ENCODE measurements at places on chromosomes 1 and 21.

DNA sequence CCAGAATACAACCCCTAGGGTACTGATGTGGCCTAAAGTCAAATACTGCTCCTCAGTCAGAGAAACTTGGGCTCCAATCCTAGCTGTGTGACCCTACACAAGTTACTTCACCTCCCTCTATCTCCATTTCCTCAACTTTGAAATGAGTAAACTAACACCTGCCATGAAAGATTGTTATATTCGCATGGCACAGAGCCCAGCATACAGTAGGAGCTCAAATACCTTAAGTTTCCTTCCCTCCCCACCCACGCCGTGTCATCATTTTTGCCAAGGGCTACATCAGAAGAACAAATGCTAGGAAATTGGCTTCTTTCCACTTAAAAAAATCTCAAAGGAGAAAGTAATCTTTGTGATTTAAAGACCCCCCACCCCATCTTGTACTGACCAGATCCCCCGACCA is 22.2 kb upstream of the ZNF362 start:
- no peak for DNase-seq

GRCh38 chr1:184036517-184036949 is 995 bp downstream of the COLGALT2 start:
- no peak for DNase-seq

- no peak for DNase-seq
Measured at GRCh38 chr1:169044296-169044695, 62.2 kb upstream of the ATP1B1 start.

DNA sequence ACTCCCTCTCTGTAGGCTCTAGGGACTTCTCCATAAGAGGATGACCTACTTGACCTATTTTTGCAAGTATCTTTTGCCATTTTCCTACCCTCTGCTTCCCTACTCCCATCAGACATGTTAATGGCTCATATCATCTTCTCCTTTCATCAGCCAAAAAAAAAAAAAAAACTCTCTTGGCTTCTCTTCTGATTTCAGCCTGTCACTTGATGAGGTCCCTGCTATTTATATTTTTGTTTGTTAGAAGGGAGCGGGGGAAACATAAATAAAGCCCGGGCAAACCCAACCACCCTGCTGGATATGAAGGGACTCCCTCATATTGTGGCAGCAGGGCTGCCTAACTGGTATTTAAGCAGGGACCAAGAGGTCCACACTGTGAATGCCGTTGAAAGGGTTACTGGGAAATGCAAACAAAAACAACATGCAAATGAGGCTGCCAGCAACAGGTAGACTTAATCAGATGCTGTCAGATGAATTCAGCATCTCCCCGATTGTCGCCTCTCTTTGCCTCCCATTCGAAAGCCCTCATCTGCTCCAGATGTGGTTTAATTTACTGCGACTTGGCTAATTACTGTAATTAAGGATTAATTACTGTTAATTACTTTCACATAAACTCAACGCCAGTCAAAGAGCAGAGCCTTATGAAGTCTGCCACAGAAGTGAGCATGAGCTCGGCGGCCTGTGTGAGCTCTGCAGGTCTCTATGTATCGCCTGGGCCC is 172.3 kb downstream of the PBX1 start:
- no peak for DNase-seq

DNA sequence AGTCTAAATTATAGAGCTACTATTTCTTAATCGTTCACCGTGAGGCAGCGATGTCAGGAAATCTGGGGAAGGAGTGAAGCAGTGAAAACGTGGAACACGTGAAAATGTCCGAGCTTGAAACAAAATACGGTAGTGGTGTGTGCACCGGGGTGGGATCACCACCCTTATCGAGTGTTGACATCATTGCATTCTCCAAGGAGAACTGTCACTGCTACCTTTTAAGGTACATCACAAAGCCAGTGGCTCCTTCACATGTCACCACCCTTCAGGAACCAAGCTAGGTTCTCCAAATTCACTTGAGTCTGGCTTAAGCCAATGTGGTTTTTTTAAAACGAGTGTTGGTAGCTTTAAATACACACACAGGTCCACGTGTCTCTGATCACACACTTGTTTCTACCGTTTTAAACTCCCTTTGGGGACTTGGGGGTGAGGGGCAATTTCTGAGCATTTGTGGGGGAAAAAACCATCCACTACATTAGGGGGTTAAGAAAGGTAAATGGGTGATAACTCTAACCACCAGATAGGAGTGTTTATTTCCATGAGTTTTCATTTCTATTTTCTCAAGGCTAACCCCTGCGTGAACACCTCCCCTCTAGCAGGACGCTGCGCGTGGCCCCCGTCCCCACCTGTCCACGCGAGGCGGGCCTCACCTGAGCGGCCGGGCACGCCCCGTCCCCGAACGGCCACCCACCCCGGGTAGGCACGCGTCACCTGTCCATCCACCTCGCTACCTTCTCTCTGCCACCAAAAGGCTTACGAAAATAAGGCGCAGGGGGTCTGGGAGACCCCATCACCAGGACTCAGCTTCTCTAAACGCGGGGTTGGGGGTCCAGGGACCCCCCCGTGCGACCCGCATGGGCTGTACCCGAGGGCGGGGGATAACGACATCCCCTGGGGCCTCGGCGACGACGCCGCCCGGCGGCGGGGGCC is 978 bp downstream of the PRDM15 start:
- DNase-seq, result peak; percentile 45

DNA sequence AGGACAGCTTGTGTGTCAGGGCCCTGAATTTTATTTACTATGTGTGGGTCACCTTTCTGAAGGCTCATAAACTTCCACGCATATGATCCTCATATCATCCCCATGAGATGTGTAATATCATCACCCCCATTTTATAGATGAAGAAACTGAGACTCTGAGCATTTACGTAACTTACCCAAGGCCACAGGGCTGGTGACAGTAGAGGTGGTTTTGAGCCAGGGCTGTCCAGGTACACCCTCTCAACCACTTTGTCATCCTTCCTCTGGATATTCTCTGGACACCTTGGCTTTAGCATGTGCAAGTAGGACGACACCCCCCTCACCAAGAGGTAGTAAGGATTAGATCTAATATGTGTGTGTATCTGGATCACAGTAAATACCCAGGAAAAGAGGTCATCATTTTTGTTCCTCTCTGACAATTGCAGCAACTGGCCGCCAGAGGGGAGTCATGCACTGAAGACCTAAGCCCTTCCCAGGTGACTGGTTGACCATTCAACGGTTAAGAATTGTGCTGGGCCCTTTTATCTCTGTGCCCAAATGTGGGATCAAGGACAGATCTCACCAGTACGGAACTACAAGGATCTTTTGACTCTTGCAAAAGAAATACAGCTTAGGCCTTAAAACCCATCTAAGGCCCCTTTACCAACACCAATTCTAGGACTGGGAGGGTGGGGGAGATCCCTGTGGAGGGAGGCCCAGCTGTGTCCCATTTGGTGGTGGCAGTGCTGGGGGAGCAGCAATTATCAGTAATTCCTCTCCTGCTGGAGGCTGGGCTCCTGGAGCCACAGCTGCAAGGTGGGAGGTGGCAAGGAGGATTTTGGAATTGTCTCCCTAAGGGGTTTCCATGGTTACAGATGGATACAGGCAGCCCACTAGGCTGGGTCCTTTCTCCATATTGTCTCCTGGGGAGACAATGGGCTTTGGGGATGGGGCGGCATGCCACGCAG is 13.7 kb upstream of the E2F2 start:
- DNase-seq, result no peak

GRCh38 chr1:27605796-27606707 is 2.1 kb upstream of the AHDC1 start:
- peak; percentile 62 for DNase-seq

GRCh38 chr1:175548774-175549173 is 194.6 kb downstream of the TNR start:
- DNase-seq, result no peak

- DNase-seq, result no peak
Measured at GRCh38 chr1:209777587-209777986, 6.8 kb downstream of the C1orf74 start.

DNA sequence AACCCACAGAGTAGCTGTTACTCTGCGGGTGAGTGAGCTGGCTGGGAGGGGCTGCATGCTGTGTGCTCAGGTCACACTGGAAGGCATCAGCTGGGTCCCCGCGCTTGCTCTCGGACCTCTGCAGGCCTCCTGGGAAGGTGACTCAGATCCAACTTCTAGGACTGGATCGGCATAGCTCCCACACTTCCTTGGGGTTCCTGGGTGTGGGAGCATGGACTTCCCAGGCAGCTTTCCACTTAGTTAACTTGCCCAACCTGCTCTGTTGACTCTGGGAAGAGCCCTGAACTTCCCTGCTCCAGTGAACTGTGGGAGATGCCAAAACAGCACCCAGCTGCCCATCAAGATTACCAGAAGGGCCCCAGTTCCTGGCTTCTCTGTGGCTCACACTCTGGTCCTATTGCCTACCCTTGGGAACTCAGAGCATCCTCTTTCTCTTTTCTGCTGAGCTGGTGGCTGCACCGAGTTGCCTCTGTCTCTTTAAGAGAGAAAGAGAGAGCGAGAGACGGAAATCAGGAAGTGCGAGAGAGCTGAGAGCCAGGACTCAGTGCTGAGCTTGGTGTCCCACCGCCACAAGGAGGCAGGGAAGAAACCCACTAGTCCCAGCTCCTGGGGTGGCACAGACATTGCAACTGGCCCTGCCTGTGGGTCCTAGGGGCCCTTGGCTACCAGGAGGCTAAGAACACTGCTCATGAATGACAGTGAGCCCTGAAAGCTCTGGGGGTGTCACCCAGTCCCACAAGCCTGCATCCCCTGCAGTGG is at the start of gene IKBKE:
TSS of gene IKBKE (plus strand) at position 544 of the 759 bp plus-strand sequence. CDS start 2,752 bp downstream, outside the sequence.
- DNase-seq, result peak; percentile 94

- no peak for DNase-seq
Measured at GRCh38 chr21:42570841-42571387, 57.3 kb downstream of the SLC37A1 start.

DNA sequence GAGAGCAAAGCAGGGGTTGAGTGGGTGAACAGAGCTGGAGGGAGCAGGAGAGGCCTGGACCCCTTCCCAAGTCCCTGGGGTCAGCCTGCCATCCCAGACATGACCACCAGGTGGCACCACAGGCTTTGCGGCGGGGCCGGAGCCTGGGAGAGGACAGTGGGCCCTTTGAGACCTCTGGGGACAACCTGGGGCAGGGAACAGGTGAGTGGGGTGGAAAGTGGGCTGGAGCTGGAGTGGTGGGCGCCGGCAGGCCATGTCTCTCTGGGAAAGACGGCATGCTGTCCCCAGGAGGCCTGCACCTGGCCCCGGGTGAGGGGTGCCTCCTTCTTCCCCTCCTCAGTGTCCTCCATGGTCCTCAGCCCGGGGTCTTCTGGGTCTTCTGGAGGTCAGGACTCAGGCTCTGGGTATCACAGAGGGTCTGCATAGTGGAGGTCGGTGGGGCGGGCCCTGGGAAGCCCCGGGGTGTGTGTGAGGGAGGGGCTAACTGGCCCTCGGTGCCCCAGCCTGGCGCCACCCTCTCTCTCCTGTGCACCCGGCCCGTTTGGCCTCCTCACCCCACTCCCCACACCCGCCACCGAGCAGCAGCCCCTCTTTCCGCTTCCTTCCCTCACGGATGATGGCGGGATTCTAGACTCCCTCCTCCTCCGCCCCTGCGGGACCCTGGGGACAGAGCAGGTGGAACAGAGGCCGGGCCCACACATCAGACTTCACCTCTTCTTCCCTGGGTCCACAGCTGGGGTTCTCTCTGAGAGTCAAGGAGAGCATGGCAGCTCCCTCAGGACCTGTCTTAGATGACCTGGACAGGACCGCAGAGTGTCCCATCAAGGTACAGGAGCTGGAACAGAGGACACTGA is 28.5 kb upstream of the PKP1 start:
- peak; percentile 61 for DNase-seq

DNA sequence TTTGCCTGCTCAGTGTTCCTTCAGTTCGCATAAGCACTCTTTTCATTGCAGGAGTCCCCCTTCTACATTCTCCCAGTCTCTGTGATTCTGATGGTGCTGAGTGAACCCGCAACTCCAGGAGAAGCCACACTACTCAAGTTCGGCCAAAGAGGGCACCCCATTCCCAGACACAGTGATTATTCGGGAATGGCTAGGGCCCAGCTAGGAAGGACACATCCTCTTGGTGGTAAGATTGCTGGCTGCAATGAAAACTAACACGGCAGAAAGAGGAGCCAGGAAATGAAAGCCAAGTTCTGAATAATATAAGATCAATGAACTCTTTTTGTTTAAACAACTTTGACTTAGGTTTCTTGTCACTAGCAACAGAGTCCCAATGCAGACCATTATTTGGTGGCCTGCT is 14.9 kb downstream of the CREG1 start:
- DNase-seq, result no peak

DNA sequence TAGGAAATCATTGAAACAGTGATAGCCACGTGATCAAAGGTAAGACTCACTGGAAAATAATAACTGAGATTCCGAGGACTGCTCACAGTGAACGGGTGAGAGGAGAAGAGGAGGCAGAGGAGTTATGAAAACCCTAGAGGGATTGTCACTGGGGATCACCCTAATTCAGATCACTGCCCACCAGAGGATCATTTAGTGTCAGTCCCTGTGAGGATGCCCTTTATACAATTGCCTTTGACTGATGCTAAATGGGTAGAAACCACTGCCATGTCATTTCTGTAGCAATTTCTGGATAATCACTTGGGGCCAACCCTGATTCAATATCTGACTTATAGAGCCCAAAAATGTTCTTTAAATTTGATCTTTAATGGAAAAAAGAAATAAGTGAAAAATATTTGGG is 14.1 kb upstream of the VAV3 start:
- DNase-seq, result no peak

DNA sequence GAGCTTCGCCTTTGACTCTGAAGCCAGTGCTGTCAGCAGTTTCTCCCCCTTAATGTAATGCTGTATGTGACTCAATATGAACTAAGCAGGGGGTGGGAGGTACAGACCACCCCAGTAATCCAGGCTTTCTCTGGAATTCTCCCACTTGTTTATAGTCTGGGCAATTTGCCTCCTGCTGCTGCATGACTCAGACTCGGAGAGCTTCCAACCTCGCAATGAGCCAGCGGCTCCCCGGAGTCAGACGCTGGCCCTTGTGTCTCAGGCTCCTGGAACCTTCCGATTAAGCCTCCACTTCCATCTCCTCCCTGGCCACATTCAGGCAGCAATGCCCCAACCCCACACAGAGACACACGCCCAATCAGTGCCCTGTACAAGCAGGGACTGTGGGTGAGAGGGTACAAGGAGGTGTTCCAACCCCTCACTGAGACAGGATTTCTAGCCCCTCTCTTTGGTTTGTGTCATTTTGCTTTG is 471.7 kb upstream of the VAMP3 start:
- no peak for DNase-seq

GRCh38 chr1:235910357-235911299 is 43.9 kb upstream of the LYST start:
- DNase-seq, result peak; percentile 81

- no peak for DNase-seq
Measured at GRCh38 chr1:162390396-162391185, 9.1 kb downstream of the C1orf226 start.

DNA sequence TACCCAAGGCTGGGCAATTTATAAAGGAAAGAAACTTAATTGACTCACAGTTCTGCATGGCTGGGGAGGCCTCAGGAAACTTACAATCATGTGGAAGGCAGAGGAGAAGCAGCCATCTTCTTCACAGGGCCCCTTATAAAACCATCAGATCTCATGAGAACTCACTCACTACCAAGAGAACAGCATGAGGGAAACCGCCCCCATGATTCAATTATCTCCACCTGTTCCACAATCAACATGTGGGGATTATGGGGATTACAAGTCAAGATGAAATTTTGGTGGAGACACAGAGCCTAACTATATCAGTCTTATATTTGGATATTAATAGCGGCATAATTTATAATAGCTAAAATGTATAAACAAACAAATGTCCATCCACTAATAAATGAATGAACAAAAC is 1123.7 kb upstream of the NCAM2 start:
- no peak for DNase-seq

Data from T47D (cell line).